ENCODE measurements at places on chromosomes 7 and 10.

DNA sequence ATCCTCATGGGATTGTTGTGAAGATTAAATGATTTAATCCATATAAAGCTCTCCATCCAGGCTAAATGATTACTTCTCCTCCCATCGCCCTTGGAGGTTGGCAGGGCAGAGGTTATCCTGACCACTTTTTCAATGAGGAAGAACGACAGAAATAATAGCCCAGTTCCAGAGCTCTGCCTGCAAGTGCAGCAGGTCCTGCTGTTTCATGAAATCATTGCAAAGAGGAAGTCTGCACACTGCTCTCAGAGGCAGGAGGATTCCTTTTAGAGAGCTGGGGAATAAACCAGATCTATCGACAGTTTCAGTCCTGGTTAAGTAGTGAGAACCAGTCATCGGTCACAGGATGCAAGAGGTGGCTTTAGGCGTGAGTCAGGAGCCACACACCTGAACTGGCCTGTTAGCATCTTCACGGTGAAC is 25.0 kb upstream of the CDH23 start:
- no peak for DNase-seq

DNA sequence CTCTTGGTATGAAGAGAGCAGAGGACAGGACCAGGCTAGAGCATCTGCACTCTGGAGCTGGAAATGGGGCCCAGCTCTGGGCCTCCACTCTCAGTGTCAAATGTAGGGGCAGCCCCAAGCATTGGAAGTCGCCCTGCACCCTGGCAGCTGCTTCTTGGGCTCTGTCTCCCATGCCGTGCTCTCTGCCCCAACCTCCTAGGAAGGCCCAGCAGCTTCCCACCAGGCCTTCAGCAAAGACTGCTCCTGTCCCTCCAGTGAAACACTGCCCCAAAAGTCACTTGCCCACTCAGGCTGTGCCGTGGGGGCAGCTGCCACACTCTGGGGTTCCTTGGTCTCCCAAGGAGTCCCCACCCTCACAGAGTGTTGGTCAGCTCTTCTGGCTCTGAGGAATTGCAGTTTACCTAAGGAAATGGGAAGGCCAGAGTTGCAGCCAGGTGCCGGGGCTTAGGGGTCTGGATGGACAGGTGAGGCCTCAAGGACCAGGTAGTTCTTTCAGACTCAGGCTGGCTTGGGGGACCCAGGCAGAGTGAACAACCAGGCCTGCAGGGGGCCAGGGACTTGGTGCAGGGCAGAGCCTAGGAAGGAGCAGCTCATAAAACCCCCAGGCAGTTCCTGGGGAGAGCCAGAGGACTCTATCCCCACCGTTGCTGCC is 9.4 kb upstream of the OPN4 start:
- DNase-seq = no peak

- no peak for DNase-seq
Observed at GRCh38 chr7:151334628-151335027, 7.0 kb upstream of the NUB1 start.

DNA sequence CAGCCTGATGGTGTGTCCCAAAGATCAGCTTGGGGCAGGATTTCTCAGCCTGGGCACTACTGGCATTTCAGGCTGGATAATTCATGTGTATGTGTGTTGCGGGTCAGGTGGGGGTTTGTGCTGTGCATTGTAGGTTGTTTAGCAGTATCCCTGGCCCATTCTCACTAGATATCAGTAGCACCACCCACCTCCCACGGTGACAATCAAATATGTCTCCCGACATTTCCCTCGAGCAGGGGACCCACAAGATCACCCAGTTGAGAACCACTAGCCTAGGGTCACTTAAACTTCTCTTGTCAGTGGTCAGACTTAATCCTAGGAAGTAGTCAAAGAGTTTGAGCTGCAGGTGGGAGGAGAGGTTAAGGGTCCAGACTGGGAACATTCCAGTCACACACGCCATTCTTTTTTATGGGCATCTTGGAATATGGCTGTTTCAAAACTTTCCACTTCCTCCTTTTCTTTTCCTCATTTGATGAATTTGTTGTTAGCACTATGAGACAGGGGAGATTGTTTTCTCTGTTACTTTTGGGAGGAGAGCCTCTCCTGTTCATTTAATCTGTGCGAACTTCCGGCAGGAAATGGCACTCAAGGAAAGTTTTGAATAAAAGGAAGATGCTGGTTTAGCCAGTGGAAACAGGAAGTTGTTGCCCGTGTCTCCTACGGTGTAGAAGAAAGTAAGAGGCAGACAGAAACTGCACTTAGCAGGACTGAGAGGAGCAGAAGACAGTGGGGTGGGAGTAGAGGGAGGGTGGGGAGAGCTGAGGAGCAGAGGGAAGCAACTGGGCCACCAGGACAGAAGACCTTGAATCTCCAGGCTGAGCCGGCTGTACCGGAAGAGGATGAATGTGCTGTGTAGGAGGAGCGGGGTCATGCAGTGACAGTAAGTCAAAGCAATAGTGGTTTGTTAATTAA is 17.6 kb upstream of the EXOC6 start:
- no peak for DNase-seq

GRCh38 chr10:132848291-132848701 is 62.3 kb upstream of the NKX6-2 start:
- DNase-seq = no peak

- no peak for DNase-seq
Observed at GRCh38 chr7:35379481-35379880, 125.6 kb upstream of the TBX20 start.

- no peak for DNase-seq
Observed at GRCh38 chr10:92207061-92207460, 83.8 kb downstream of the CPEB3 start.

GRCh38 chr10:20622531-20623211 is 274.4 kb downstream of the NEBL start:
- DNase-seq = peak; percentile 89

GRCh38 chr7:74388880-74389415 is 64.8 kb upstream of the GTF2IRD1 start:
- DNase-seq = no peak

DNA sequence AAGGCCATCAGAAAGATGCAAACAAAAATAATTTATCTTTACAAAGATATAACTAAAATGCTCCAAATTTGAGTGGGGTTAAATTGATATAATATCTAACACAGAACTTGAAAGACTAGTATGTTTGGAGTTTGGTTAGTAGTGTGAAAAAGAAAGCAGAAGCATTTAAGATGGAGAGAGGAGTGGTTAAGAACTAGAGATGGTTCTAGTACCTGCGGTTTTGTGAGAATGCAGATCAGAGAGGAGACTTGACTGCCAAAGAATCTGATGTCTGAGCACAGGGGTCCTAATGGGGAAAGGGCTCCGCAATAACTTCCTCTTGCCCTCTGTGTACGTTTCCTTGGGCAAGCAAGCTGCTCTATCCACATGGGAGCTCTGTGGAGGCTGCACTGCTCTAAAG is 506.8 kb upstream of the COBL start:
- DNase-seq = no peak

- DNase-seq = peak; percentile 61
Observed at GRCh38 chr7:147519062-147519461, 1071.5 kb upstream of the C7orf33 start.
